ENCODE measurements at places on chromosomes 6 and 20.

GRCh38 chr6:8888468-8888867 lies 453.1 kb upstream of the SLC35B3 start:
- no peak for DNase-seq

DNA sequence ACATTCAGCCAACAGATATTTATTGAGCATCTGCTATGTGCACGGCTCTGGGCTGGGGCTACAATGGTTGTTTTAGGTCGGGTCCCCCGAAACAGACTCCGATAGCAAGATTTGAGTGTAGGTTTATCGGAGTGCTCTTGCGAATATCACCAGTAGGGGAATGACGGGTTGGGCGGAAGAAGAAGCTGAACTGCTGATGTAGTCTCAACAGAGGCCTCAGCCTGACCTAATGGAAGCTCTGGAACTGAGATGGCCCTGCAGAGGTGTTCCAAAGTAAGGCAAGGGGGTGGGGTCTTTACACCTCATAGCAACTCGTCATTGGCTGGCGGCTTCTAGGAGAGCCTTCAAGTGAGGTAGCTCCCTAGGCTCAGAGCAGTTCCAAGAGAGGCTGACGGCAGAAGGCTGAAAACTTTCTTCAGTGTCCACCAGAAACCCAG lies 1.1 kb downstream of the L3MBTL1 start:
- DNase-seq: no peak

DNA sequence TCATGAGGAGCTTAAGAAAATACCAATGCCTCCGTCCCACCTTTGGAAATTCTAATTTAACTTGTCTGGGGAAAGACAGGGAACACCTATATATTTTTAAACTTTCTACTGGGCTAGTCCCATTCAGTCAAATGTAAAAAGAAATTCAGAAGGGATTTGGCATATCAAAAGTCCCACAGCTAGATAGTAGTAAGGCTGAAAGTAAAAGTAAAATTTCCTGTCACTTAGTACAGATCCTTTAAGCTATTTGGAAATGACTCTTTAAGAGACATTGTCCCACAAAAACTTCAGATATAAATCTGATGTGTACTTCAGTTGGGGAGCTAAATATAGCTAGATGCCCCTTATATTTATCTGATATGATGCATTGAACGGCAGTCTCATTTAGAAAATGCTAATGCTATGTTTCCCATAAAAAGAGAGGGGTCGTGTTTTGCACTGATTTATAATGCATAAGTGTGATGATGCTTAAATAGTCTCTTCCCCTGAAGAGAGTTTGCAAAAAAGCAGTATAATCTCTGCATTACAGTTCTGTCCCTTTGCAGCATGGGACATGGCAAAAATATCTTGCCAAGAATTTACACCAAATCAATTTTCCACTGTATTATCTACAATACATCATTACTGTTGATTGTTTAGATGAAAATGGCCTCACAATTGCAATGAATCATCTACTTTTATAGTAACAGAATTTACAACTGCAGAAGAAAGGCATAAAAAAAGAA lies 860.8 kb upstream of the MAP3K7 start:
- no peak for DNase-seq

GRCh38 chr20:4998160-4998651 lies 3.1 kb downstream of the SLC23A2 start:
- DNase-seq: no peak

DNA sequence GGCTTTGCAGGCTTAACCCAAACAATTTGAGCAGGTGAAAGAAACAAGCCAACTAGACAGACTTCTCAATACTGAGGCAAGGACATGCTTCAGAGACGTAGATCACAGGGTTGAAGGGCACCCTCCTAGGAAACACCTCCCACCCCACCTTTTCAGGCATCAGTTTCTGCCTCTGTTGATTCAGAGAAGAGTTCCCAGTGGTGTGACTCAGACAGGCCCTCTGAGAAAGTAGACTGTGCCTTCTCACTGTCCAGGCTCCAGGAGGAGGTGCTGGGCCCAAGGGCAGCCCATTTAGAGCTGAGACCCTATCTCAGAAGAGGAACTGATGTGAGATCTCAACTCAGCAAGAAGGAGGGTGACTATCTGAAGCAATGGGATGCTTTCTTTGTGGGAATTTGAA lies 108.1 kb downstream of the FAM50B start:
- no peak for DNase-seq

DNA sequence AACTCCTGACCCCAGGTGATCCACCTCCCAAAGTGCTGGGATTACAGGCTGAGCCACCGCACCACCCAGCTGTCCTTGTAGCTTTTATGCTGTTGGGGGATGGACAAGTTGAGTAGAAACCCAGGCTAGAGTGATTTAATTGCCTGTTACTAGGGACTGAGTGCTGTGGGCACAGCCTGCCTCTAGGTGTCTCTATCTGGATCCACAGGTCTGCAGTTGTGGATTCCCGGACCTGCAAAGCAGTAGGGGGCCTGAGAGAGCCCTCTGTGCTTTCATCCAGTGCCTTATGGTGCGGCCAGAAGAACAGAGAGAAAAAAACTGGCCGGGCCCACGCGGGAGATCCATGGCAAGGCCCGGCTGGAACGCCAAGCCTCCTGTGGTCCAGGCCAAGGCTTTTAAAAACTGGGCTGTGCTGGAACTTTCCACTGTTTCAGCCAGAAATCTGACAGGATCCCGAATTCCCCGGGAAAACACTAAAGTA lies 5.2 kb downstream of the SIRPA start:
- peak; percentile 51 for DNase-seq

- DNase-seq: no peak
These were observed 9.4 kb downstream of the OR12D1 start for GRCh38 chr6:29424168-29424567.

DNA sequence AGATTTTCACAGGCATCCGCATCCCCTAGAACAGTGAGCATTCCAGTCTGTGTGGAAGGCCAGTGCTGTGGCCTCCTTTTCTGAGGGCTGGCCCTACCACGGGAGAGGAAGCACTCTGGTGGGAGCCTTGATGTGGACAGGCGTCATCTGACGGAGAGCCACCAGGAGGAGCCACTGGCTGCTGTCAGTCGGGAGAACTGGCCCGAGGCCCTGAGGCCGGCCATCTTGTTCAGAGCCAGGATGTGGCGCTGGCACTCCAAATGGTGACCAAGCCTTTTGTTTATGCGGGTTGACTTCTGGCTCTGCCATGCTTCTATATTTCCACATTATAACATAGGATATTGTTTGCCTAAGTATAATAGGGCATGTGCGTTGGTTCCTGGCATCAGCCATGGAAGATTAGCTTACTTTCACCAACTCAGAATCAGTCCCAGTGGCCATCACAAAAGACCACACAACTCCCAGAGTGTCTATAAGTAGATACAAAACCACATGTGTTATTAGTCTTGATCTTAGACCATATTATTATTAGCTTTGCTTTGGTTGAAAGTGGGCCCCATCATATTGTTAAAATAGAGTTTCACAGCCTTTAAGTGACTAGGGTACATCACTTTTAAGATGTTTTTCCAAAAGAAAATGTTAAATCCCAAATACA lies 273.9 kb upstream of the TAB2 start:
- DNase-seq: no peak

DNA sequence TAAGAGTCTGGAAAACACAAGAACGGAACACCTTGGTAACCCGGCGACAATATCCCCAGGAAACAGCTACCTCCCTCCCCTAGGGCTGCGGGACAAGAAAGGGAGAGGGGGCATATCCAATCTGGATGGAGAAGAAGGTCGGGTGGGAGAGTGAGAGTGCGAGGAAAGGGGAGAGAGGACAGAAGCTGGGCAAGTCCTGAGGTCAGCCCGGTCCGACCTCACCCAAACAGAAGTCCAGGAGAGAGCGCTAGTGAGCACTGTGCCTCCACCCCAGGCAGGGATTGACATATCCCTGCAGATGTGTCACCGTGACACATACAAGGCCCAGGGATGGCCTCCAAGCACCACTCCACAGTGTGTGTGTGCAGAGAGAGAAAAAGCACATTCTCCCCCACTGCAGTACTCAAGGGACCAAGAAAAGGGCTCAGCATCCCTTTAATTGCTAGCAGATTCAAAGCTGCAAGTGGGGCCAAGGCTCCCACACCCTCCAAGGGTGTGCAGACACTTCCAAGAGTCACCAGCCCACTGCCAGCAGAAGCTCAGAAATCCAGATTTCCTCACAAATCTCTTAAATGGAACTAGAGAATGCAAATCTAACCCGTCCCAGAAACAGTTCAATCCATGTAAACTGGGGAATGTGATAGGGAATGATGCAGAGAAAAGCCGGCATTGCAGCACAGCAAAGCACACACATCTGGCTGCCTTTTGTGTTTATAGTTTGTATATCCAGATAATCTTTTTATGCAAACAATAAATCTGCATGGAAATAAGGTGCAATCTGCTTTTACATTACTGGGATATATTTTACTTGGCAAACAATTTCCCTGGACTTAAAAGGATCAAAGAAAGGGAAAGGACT lies 3.1 kb downstream of the PXDC1 start:
- DNase-seq: peak; percentile 47

- DNase-seq: no peak
These were observed 104.9 kb downstream of the TULP4 start for GRCh38 chr6:158416883-158417759.

DNA sequence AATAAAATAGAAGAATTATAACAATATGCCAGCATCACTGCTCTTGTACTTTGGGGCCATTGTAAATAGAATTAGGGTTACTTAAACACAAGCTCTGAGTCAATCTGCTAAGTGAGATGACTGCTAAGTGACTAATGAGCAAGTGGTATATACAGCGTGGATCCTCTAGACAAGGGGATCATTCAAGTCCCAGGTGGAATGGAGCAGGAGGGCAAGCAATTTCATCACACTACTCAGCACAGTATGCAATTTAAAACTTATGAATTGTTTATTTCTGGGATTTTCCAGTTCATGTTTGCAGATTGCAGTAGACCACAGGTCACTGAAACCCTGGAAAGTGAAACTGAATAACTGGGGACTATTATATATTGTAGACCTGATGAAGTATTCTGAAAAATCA lies 235.3 kb downstream of the BTBD3 start:
- DNase-seq: peak; percentile 73

DNA sequence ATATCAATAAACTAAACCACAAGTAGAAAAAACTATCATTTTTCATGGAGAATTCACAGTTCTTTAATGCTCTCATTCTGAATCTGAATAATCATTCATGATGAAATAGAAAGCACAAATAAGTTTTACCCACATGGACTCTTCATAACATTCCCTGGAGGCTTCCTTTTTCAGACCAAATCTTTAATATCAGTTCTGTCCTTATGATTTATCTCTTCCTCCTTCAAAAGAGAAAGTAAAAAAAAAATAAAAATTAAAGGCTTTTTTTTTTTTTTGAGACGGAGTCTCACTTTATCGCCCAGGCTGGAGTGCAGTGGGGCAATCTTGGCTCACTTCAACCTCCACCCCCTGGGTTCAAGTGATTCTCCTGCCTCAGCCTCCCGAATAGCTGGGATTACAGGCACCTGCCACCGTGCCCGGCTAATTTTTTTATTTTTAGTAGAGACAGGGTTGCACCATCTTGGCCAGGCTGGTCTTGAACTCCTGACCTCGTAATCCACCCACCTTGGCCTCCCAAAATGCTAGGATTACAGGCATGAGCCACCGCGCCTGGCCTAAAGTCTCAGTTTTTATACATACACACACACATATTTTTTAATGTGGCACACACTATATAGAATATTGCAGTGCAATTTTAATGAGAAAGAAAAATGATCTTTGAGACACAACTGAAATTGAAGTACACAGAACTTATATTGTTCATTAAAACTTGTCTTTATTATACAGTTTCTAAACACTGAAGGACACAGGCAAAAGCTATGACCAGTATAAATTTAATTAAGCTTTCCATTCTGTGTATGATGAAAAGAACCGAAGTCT lies 31.9 kb upstream of the ZNF217 start:
- no peak for DNase-seq

DNA sequence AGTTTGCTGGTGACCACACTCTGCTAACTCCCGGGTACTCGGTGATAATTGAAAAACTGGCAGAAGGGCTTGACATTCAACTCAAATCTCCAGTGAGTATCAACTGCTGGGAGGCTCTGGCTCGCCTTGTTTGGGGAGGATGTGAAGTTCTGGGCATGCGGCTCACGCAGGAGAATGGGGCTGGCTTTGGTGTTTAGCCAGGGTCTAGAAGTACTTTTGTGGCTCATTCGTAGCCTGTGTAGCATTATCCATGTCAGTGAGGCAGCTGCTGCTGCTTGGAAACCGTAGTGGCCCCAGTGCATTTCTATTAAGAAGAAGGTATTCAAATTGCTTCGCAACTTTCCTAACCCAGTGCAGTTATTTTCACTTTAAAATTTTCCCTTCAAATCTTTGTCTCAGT lies 52.2 kb downstream of the KDM1B start:
- no peak for DNase-seq

DNA sequence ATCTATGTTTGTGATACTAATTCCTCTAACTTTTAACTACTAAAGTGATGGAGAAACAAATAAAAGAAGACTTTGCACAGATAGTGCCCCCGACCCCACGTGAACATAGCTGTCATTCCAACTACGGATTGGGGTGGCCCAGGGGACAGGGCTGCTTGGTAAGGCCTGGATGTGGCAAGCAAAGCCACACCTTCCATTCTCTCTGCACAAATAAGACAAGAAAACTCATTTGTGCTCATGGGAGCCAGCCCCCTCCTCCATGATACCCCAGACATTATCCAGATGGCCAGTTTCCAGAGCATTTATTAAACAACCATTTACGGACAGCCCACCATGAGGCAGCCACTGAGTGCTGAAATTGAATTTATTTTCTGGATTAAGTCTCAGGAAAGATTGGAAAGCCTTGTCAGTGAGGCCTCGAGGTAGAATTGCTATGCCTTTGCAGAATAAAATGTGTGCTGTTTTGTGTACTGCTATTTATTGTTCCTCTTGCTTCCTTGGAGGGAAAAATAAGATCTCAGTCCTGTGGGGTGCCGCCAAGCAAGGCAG lies 151.2 kb downstream of the UNC5CL start:
- no peak for DNase-seq

DNA sequence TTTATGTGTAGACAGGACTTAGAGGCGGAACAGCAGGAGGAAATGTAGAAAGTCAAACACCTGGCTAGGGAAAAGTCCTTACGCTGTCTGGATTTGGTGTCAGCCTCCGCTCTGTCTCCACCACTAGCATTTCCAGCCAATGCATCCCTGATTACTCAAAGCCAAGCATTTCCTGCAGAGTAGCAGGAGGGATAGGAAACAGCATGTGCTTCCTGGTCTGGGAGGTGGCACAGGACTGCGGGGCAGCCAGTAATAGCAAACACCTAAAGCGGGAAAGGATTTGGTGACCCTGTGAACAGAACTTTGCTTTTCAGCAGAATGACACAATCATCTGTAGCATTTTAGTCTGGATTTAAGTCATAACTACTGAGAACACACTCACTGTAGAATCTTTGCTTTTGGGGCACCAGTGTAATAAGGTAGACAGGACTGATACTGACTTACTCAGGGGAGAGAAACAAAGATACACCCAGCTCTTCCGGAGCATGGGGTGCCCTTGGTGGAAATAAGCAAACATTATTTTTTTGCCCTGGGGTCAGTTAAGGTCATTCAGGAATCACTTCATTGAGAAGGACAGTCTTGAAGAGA lies 133.3 kb upstream of the AHI1 start:
- DNase-seq: no peak

DNA sequence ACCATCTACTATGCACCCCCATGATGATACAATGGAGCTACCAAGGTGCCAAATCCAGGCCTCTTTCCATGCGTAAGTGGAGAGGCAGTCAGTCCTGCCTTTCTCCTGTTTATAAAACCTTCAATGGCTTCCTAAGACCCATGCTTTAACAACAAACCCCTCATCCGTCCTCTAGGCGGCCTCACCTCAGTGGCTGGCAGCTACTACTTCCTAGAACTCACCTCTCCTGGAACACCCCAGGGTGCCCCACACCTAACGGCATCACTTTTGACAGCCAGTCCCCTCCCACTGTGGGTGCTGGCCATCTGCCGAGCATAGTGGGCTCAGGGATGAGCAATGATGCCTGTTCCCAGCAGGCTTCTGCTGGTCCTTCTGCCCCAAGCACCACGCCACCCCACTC lies 80.0 kb upstream of the TAB2 start:
- DNase-seq: no peak
